ENCODE measurements at places on chromosomes 12 and 14.
A peak's percentile ranks its signal among the peaks of the same experiment; 100 is the strongest.

DNA sequence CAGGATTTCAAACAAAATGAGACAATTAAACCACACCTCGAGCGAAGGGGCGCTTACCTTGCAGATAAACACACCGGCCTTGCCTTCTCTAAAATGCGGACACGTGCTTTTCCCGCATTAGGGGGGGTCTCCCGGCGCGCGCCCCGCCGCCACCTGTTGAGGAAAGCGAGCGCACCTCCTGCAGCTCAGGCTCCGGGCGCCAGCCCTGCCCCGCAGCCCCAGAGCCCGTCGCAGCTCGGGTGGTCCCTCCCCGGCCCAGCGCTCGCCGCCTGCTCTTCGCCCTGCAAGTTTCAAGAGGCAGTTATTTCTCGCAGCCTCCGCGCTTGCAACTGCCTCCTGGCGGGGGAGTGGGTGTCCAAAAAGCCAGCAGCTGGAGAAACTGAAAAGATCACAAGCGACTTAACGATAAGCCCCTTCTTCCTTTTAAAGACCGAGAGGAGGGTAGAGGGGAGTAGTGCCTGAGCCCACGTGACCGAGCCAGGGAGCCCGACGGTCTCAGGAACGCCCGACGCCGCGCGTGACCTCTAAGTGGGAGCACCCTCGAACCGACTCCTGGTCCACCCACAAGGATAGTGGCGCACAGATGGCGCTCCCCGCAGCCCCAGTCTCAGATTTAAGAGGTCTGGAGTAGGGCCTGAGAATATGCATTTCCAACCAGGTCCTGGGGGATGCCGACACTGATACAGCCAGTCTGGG is at the start of gene ESR2:
ESR2 (minus strand) TSS at position 396 of the 696 bp plus-strand sequence. CDS start 11,386 bp downstream, outside the sequence.
- DNase-seq: peak; percentile 11

DNA sequence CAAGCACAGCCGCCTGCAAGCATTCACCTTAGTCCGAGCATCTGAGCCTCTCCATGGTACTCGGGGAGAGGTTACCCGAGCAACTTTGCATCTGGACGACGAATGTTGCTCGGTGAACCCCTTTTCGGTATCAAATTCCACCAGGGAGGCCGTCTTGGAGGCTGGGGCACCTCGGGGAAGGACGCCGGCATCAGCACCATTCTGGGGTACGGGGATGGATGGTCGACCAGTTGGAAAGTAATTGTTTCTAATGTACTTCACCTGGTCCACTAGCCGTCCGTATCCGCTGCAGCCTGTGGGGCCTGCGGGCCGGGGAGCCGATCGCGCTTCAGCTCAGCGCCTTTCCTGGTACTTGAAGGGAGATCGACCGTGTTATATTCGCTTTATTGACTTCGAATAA is 161.7 kb upstream of the RTL1 start:
- DNase-seq: no peak

- DNase-seq: no peak
These were observed 1110.6 kb downstream of the SLC6A15 start for GRCh38 chr12:83801972-83802371.

DNA sequence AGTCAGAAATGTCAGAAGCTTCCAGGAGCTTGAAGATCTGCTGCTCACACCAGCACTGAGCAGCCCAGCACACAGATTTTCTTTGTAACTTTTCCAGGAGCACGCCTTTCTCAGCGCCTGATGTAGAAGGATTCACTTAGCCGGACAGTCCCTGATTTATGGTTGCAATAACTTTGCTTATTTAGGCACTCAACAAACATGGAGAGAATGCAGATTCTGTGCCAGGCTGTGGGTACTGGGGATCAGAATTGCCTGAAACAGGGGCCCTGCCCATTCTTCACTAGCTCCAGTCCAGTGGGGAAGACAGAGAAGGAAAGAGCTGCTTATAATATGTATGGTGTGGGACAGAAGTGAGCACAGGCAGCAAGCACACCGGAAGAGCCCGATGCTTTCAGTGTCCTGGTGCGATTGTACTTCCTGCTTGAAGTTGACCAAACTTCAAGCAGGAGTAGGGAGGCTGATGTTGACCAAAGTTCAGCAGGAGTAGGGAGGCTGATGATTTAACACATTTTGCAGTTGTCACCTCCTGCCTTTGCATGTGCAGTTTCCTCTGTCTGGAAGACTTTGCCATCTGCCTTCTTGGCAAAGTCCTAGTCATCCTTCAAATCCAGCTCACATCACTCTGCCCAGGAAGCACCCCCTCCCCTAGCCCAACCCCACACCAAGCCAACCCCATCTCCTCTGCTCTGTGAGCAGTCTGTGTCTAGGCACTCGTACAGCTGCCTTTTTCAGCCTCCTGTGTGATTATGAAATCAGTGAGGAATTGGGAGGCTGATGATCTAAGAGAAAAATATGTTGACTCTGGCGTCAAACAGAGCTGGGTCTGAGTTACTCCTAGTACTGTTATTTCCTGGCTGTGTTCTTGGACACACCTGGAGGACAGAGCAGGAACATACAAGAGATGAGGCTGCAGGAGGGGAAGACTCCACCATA is 12.0 kb upstream of the PRIMA1 start:
- no peak for DNase-seq

DNA sequence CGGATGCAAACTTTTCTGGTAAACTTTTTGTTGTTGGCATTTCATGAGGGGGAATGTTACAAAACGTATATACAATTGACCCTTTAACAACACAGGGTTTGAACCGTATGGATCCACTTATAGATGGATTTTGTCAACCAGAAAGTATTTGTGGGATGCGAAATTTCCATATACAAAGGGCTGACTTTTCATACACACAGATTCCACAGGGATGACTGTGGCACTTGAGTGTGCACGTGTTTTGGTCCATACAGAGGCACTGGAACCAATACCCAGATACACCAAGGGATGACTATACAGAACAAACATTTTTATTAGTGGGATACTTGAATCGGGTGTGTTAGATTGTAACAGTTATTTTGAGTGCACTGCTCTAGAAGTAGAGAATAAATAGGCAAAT is 29.8 kb upstream of the CCT2 start:
- no peak for DNase-seq

GRCh38 chr12:13218641-13219040 is 22.1 kb downstream of the EMP1 start:
- no peak for DNase-seq

GRCh38 chr14:86087377-86087776 is 557.4 kb downstream of the FLRT2 start:
- DNase-seq: no peak

- no peak for DNase-seq
These were observed 270.6 kb upstream of the TBX3 start for GRCh38 chr12:114954511-114955055.

GRCh38 chr14:92615451-92615850 is 101.9 kb downstream of the RIN3 start:
- no peak for DNase-seq

GRCh38 chr14:38285962-38286361 is 30.1 kb upstream of the CLEC14A start:
- no peak for DNase-seq

DNA sequence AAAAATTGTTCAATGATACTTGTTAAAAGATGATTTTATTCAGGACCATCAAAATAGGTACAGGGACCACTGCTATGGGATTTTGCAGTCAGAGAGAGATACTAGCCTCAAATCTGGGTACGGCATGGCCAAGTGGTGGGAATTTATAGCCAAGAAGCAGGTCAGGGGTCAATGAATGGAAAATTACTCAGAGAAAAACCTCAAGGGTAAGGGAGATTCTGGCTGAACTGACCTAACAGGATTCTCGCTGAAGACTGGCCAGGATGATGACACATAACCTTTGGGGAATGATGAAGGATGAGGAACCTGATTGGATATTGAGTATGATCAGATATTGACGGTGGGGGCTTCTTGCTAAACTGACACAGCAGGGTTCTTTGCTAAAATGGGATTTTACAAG is 32.7 kb downstream of the DEPDC4 start:
- no peak for DNase-seq

DNA sequence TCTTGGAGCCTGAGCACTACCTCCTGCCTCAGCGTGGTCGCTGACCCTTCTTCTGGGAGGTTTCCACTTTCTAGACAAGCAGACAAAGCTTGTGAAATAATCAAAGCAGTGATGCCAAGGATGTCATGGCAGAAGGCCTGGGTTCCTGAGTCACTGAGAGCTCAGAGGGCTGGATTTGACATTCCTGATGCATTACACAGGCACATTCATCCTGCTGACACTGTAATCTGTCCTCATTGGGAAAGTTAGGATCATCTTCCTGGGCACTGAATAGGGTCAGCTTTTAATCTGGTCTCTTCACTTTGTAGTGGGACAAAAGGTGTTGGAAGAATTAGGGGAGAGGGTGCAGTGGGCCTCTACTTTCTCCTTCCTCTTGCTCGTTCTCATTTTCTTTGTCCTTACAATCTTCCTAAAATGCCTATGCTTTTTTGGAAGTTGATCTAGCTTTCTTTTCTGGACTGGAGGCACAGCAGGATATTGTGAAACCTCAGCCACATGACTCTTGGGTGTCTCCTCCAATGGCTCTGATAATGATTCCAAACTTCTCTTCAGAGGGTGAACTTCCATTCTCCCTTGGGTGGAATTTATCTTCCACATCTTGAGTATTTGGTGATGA is 29.6 kb downstream of the EEA1 start:
- DNase-seq: peak; percentile 20

GRCh38 chr14:82067221-82067875 is 533.7 kb upstream of the SEL1L start:
- DNase-seq: no peak

DNA sequence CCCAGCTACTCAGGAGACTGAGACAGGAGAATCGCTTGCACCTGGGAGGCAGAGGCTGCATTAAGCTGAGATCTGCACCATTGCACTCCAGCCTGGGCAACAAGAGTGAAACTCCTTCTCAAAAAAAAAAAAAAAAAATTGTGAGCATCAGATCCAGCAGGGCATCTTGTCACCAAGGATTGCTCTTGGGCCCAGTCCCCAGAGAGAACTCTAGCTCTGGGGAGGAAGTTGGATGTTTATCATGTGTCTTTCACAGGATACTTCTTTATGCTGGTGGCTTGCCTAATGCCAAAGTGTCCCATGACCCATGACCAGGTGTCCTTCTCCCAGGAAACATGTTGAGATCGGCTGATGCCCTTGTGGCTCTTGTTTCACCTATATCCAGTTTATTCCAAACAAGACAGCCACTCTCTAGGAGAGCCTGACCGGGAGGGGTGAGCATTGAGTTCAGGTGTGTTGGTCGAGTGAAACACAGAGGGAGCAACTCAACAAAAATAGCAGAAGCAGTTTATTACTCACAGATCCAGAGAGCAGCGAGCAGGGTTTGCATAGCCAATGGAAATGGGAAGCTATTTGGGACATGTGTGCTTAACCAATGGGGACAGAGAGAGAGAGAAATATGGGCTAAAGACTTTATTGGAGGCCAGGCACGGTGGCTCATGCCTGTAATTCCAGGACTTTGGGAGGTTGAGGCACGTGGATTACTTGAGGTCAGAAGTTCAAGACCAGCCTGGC is 6.6 kb upstream of the TCHP start:
- no peak for DNase-seq

- no peak for DNase-seq
These were observed 373.9 kb downstream of the ALG10 start for GRCh38 chr12:34396006-34396860.
